ENCODE measurements at places on chromosomes 6 and 20. TPM values are rescaled to one million over a fixed set of nuclear protein-coding genes. Genes with fewer than 3 reads are reported as not detected.

The CRISP3 gene
- not detected for total RNA-seq

The IP6K3 gene
- total RNA-seq, result not detected

The STMND1 gene
- not detected for total RNA-seq

The TRIM40 gene
- total RNA-seq, result 0.30 TPM

The UBD gene
- not detected for total RNA-seq

The MATN4 gene
- not detected for total RNA-seq

The OVOL2 gene
- total RNA-seq, result not detected

The SOX12 gene
- total RNA-seq, result 4.6 TPM

The PMEPA1 gene
- total RNA-seq, result 5.9 TPM

The AGER gene
- total RNA-seq, result 19.0 TPM

The NKX2-4 gene
- not detected for total RNA-seq

DNA sequence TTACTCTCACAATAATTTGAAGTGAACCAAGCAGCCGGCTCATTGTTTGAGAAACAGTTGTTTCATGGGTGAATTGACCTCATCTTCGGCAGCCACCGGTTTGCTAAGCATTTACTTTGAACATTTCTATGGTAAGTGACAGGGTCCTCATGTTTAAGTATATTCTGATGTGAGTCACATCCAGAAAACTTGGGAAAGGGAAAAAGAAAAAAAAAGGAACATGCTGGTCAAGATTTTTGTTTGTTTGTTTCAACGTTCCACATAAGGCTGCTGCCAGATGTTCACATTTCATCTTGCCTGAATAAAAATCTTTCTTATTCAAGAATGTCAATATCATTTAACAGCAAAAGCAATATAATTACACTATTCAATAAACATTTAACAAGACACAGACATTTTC lies 55.0 kb upstream of the EXOC2 start:
- no peak for DNase-seq

GRCh38 chr20:60066438-60066823 lies 108.2 kb downstream of the CDH26 start:
- no peak for DNase-seq

- DNase-seq, result no peak
These were observed 45.2 kb downstream of the AKIRIN2 start for GRCh38 chr6:87656857-87657256.

- DNase-seq, result no peak
These were observed 129.3 kb upstream of the KCNK16 start for GRCh38 chr6:39451831-39452230.

GRCh38 chr6:4910037-4910760 lies 93.6 kb downstream of the RPP40 start:
- no peak for DNase-seq

DNA sequence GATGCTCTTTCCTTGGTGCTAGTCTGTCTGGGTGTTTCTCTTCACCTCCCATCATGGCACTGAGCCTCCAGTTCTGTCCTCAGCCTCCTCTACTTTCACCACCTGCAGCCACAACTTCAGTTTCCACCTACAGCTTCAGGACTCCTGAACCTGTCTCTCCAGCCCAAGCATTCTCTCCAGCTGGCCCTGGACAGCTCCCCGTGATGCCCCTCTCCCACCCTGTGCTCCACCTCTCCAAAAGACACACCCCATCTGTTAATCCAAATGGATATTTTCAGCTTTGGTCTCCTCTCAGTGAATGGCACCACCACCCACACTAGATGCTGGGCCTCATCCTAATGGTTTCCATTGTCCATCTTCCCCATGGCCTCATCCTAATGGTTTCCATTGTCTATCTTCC lies 79.5 kb upstream of the NEDD9 start:
- DNase-seq, result no peak

GRCh38 chr6:41428996-41429421 lies 93.6 kb downstream of the NCR2 start:
- peak; percentile 10 for DNase-seq

- DNase-seq, result no peak
These were observed 12.1 kb downstream of the DEFB123 start for GRCh38 chr20:31452575-31452974.

GRCh38 chr6:12163149-12163548 lies 127.0 kb upstream of the EDN1 start:
- DNase-seq, result no peak

DNA sequence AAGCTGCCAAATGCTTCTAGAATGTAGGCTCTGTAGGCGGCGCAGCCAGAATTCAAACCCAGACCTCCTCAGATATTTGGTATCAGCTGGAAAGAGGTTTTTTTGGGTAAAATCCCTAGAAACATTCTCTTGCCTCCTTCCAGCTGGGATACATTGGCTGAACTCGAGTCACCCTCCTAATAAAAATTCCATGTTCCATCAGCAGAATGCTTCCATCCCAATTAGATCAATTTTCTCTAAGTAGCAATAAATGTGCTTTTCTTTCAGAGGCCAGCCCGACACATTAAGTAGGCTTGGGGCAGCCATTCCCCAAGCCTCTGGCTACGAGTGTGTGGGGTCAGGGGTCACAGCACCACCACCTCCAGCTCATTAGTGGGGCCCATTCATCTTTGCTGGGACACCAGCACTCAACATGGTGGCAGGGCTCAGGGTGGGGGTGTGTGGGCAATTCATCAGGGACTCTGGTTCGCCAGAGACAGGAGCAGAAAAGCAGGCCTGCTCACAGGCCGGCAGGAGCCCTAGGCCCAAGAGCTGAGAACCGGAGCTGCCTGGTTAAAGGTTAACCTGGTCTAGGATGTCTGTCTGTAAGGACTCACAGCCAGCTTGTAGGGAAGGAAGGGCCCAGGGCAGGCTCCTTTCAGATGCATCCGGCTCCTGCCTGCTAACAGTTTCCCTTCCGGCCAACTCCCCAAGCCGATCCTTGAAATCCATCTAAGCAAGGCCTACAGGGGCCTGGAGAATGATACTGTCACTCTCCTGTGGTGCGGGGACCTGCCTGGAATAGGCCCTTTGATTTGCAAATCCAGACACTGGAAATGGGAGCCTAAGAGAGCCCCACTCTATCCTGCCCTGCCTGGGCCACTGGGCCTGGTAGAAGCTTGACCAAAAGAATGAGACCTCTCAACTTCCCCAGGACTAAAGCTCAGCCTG lies 159.1 kb upstream of the TOP1 start:
- no peak for DNase-seq

DNA sequence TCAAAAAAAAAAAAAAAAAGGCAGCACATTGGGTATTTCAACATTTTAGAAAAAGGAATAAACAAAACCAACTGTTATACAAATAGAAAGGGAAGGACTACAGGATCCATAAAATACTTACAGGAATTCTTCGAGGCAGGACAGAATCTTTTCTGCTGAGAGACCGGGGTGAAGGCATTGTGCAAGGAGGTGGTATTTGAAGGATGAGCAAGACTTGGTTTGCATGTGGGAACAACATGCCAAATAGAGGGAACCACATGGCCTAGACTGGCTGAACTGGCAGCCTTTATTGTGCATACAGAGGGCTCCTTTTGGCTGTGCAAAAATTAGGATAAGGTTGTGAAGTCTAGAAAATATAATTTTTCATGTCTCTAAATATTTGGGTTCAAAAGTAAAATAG lies 62.9 kb downstream of the SCAND1 start:
- no peak for DNase-seq

GRCh38 chr6:118187568-118188164 lies 280.6 kb downstream of the SLC35F1 start:
- DNase-seq, result no peak

GRCh38 chr20:23039136-23039875 lies 4.2 kb downstream of the SSTR4 start:
- DNase-seq, result no peak

- DNase-seq, result no peak
These were observed 835 bp downstream of the PRR18 start for GRCh38 chr6:166307082-166308032.

- DNase-seq, result no peak
These were observed 279.6 kb upstream of the JARID2 start for GRCh38 chr6:14966096-14966905.

DNA sequence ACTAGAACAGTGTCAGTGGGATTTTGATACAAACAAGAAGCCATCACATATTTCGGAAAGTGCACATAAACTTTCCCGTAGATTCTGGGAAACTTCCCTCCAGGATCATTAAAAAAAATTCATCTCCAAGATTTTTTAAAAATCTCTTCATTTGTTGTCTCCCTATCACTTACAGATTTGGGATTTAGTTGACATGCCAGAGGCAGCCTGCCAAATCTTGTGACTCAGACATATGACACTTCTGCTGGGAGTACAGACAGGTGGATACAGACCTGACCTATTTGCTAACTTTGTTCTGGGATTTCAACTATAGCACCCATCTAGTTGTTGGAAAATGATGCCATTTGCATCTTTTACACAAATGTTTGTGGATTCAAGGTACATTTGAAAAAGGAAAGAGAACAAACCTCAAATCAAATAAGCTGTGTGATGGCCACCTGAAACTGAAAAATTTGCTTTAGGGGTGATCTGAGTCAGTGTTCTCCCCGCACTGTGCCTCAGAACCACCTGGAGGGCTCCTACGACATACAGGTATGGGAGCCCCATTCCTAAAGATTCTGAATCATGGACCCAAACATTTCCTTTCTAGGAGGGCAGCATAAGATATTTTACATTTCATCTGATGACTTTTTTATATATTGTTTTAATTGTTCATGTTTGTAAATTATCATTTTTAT lies 21.9 kb upstream of the CD2AP start:
- no peak for DNase-seq

GRCh38 chr6:75029333-75029732 lies 176.5 kb downstream of the COL12A1 start:
- DNase-seq, result no peak

GRCh38 chr6:136607204-136607931 lies 57.1 kb upstream of the MAP7 start:
- no peak for DNase-seq

GRCh38 chr6:137025786-137026730 lies 18.7 kb downstream of the IL20RA start:
- no peak for DNase-seq

Measured in natural killer cell (primary cell).